ENCODE measurements at places on chromosomes 12 and 14. TPM values are rescaled to one million over a fixed set of nuclear protein-coding genes. Genes with fewer than 3 reads are reported as not detected.

GRCh38 chr12:42923156-42923555 is 333.6 kb upstream of the PRICKLE1 start:
- no peak for DNase-seq

DNA sequence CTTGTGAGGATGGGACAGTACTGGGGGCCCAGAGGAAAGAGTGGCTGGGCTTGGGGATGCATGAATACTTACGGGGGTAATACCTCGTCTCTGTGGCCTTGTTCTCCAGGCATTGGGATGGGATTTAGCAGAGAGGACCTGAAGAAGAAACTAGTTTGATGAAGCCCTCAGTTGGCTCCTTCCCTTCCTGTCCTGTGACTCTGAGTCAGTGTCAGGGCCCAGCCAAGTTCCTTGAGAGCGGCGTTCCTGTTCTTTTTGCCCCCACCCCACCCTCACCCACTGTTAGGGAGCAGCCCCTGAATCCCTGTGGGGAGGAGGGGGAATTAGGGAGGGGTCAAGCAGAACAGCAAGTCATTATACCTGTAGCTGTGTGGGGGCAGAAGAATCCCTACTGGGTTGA is 5.2 kb upstream of the LRP1-AS start:
- DNase-seq: no peak

GRCh38 chr12:80498059-80498728 is 54.2 kb downstream of the PTPRQ start:
- DNase-seq: no peak

- DNase-seq: no peak
Measured at GRCh38 chr12:100251917-100252316, 15.0 kb downstream of the DEPDC4 start.

GRCh38 chr12:2583642-2584401 is 210.9 kb upstream of the FKBP4 start:
- no peak for DNase-seq

DNA sequence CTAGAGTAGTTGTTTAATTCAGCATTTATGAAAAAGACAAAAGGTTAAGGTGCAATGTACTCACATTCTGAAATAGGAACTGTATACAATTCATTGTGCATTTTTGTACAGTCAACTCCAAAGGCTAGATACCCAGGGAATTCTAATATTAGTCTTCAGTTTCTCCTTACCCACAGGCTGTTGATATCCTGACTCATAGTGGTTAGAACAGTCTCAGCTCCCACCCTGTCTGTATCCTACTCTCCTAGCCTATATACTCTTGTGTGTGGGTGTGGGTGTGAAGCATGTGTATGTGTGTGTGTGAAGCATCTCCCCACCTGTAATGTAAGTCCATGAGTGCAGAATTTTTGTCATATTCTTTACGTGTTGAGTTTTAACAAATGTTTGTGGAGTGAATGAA is 229.5 kb downstream of the NAV3 start:
- no peak for DNase-seq

- DNase-seq: no peak
Measured at GRCh38 chr14:102891556-102891955, 30.9 kb upstream of the AMN start.

DNA sequence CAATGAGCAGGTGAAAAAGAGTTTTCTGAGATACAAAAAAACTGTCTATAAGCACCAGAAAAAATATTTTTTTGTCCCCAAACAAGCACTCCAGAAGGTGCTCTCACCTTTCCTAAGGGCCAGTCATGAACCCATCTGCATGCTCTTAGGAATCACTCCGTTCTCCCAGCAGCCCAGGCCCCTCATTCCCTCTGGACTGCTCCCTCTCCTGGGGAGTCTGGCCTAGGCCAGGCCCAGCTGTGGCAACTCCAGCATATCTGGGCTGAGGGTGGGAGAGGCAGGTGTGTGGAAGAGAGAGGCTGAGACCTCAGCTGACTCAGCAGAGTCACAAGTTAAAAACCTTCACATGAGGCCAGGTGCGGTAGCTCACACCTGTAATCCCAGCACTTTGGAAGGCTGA is 54.6 kb downstream of the TRAFD1 start:
- DNase-seq: no peak

LUM gene
- total RNA-seq: 196 TPM

CMKLR1 gene
- 6.2 TPM for total RNA-seq

YLPM1 gene
- total RNA-seq: 23.6 TPM

DBX2 gene
- 0.51 TPM for total RNA-seq

OR10AD1 gene
- not detected for total RNA-seq

MLEC gene
- 89.7 TPM for total RNA-seq

PLD4 gene
- total RNA-seq: not detected

POLE gene
- total RNA-seq: 10.2 TPM

Data from right atrium auricular region (tissue), 2 donors.